Neural crest cell (in vitro differentiated cells): ENCODE measurements at places on chromosomes 4 and X. TPM values are rescaled to one million over a fixed set of nuclear protein-coding genes. Genes with fewer than 3 reads are reported as not detected.
A peak's percentile ranks its signal among the peaks of the same experiment; 100 is the strongest.

The SSX2B gene
- not detected in 2 replicates for total RNA-seq

The NUDT10 gene
- 17.7 and 18.3 TPM in 2 replicates for total RNA-seq

The CYBB gene
- total RNA-seq = not detected in 2 replicates

The TMEM35A gene
- 8.7 and 9.1 TPM in 2 replicates for total RNA-seq

GRCh38 chr4:66959207-66959606, 586.1 kb downstream of the CENPC start:
- H3K4me1 ChIP-seq = no peaks in the 10 kb centered on the region
- no peak overlapping the region for H3K4me3 ChIP-seq
- DNase-seq = no peak
- H3K27ac ChIP-seq = no peak overlapping the region
- no peaks in the 10 kb centered on the region for H3K36me3 ChIP-seq
- no peaks in the 10 kb centered on the region for H3K27me3 ChIP-seq

DNA sequence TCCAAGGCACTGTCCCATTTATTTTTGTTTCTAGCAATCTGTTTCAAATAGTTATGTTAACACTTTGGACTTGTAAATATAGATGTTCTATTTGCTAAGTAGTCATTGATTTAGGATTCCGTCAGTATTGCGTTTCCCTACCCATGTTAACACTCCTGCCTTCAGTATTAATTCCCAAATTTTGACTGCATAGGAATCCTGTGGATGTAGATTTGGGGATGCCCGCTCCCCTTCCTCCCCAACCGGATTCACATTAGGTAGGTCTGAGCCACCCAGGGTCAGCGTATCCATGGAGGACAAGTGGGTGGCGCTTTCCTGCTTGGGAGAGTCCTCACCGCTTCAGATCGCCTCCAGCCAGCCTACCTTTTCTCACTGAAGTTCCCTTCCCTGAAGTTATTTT, 1.1 kb upstream of the SORBS2 start:
- H3K27ac ChIP-seq = no peak overlapping the region
- H3K4me3 ChIP-seq = peak overlapping the region; percentile 39
- H3K36me3 ChIP-seq = no peaks in the 10 kb centered on the region
- no peak for DNase-seq
- H3K27me3 ChIP-seq = no peaks in the 10 kb centered on the region

- H3K4me1 ChIP-seq = peaks cover 7% of the 10 kb centered on the region
- H3K27ac ChIP-seq = no peak overlapping the region
- H3K36me3 ChIP-seq = no peaks in the 10 kb centered on the region
- no peak overlapping the region for H3K4me3 ChIP-seq
These were observed 3.9 kb upstream of the PDLIM5 start for GRCh38 chr4:94447754-94448411.

DNA sequence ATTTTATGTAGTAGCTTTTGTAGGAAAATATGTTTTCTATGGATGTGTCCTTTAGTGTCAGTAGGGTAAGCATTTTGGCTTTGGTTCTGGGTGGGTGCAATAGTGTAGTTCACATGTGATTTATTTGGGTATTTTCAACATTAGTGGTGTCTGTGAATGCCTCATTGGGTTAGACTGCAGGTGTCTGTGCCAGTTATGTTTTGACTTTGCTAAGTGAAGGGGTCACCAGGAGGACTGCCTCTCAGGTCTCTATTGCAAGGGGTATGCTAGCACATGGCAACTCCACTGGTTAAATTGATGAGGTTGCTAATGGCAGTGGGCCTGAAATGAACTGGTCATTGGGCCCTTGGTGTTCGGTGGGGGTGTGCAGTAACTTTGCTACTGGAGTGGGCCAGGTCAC, 467.1 kb downstream of the NAF1 start:
- H3K4me1 ChIP-seq = no peaks in the 10 kb centered on the region
- H3K36me3 ChIP-seq = no peaks in the 10 kb centered on the region
- H3K4me3 ChIP-seq = no peak overlapping the region
- no peak overlapping the region for H3K27ac ChIP-seq
- no peaks in the 10 kb centered on the region for H3K27me3 ChIP-seq

DNA sequence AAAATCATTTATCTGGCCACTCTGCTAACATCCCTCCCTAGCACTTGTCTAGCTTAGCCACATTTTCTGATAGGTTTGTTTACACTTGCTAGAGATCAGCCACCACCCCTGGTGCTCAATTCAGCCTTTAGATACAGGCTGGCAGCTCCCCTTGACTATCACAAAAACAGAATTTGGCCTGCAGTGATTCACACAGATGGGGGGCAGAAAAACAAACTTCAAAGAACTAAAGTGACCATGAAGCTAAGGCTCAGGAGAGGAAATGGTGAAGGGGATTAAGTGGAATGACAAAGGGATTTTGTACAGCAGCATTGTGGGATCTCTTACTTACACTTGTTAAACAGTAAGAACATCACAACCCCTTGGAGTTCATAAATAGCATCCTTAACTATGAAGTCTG, 1718.0 kb upstream of the PCDH7 start:
- H3K4me3 ChIP-seq = no peak overlapping the region
- H3K4me1 ChIP-seq = peaks cover 13% of the 10 kb centered on the region
- no peaks in the 10 kb centered on the region for H3K36me3 ChIP-seq
- peaks cover 3% of the 10 kb centered on the region for H3K27me3 ChIP-seq

DNA sequence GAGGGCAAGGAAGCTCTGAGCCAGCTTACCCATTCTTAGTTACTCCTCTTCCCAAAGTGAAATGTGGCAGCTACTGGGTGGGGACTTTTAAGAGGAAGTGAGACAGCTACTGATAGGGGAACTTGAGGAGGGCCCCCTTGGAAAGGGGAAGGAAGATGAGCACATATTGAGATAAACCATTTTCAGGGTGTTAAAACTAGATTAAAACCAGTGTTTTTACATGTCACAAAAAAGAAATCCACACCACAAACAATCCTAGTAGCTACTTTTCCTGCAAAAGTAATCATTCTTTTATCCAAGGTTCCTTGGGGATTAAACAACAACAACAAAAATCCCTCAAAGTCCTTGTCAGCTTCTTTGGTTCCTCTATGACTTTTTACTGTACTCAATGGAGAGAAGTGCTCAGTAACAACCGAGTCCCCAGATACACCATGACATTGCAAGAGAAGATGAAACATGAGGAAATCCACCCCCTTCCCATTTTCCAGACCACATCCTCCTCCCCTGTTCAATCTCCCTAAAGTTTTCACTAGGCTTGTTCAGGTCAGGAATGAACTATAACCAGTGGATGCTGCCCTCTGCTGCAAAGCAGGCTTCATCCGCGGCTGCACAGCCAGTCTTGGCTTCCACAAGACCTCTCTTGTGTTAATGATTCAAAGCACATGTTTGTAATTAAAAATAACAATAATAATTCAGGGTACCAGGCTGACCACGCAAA, 113.5 kb upstream of the TMEM164 start:
- no peak overlapping the region for H3K4me3 ChIP-seq
- no peaks in the 10 kb centered on the region for H3K4me1 ChIP-seq
- H3K27ac ChIP-seq = no peak overlapping the region
- no peaks in the 10 kb centered on the region for H3K36me3 ChIP-seq
- H3K27me3 ChIP-seq = peaks cover 23% of the 10 kb centered on the region

GRCh38 chrX:97030947-97031346, 147.2 kb downstream of the RPA4 start:
- DNase-seq = no peak
- H3K4me3 ChIP-seq = no peak overlapping the region
- no peaks in the 10 kb centered on the region for H3K27me3 ChIP-seq
- peaks cover 28% of the 10 kb centered on the region for H3K4me1 ChIP-seq

GRCh38 chr4:38711066-38711465, 47.1 kb downstream of the KLF3 start:
- no peak overlapping the region for H3K27ac ChIP-seq
- DNase-seq = no peak
- no peaks in the 10 kb centered on the region for H3K27me3 ChIP-seq
- no peak overlapping the region for H3K4me3 ChIP-seq
- no peaks in the 10 kb centered on the region for H3K4me1 ChIP-seq
